Lower leg skin (tissue), 4 donors: ENCODE measurements at places on chromosomes 6 and 20.

- no peak for DNase-seq
Measured at GRCh38 chr6:27375613-27376079, 12.9 kb upstream of the ZNF391 start.

GRCh38 chr20:33209789-33210188, 7.4 kb upstream of the BPIFA3 start:
- DNase-seq: no peak

- DNase-seq: no peak
Measured at GRCh38 chr20:18404172-18404571, 62.7 kb downstream of the DZANK1 start.

DNA sequence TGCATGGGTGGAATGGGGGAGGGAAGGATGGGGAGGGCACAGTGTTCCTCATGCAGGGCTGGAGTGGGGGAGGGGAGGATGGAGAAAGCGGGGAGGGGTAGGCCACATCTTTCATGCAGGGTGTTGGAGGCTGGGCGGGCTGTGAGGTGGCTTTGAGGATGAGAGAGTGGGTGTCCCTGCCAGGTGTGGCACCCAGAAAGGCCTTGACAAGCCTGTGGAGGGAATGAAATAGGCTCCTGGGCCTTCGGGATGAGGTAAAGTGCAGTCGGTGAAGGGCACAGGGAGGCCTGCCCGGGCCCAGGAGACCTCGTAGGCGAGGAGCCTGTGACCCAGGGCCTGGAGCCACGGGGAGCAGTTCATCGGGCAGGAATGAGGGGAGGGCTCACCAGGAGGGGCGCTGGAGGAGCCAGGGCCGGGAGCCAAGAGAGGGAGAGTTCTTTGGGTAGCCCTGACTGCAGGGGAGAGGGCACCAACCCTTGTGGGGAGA, 7.6 kb downstream of the CEBPB start:
- no peak for DNase-seq

- DNase-seq: no peak
Measured at GRCh38 chr6:53984163-53984562, 127.1 kb upstream of the MLIP start.

DNA sequence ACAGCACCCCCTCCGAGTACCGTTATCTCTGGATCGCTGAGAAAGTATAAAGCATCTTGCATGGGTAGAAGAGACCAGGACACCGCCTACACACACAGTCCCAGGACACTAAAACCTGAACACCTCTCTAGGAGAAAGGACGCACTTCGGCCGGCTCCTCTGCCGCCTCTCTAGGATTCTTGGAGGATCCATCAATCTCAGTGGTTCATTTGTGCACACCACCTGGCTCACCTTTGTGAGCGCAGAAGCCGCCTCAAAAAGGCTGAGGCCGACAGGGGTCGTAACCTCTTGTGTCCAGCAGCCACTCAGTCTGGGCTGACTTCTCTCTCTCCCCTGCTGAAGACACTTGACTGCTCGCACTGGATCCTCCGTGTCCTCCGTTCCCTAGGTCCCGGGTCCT, 13.5 kb downstream of the ZSCAN23 start:
- DNase-seq: no peak

GRCh38 chr6:154134471-154135147, 95.6 kb downstream of the OPRM1 start:
- DNase-seq: no peak

DNA sequence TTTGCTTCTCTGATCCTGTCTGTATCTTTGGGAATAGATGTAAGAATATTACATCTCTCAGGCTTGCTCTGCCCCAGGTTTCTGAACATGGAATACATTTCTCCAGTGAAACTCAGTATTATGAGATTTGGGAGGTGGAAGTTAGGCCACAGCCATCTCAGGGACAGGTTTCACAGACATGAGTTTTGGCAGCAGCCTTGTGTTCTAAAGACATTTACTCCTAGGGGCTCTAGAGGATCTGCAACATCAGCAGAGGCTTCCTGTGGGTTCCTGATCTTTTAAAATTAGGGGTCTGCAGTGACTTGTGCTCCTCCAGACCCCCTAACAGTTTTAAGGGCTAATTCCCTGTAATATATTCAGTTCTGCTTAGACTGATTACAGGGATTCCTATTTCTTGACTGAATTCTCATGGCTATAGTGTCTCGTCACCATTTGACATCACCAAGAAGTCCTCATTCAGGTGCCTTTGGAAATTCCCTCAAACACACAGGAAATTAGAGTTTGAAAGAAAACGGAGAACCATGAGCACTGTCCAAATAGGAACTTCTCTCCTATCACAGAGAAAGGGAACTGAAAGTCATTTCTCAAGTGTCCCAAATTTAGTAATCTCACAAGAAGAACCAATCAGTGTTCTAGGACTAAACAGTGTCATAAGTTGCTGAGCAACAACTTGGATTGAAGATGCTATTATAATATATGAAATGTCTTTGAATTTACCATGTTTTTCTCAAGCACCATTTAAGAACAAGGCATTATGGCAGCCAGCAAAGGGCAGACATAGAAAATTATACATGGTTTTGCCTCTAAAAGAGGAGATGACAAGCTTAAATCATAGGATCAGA, 2.5 kb upstream of the HLA-DRA start:
- no peak for DNase-seq

DNA sequence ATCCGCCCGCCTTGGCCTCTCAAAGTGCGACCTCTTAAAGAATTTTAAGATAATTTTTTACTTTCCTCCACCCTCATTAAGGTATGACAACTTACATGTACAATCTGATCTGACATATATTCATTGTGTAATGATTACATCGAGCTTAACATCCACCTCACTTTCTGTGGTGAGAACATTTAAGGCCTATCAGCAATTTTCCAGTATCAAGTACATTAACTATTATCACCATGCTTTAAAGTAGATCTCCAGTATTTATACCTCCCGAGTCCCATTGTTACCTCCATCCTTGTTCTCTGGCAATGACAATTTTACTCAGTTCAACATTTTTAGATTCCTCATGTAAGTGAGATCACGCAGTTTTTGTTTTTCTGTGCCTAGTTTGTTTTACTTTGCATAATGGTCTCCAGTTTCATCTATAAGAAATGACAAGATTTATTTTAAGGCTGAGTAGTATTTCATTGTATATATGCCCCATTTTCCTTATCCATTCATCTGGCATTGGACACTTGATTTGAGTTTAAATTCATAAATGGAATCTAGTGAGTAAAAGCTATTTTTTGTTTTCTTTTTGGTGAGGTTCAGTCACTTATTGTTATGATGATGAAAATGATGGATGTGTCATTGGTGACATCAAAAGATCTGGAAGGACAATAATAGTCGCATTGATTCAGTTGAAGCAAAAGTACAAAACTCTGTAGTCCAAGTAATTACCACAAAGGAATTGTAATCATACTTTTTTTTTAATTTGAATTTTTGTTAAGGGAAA, 87.0 kb downstream of the OR2B2 start:
- no peak for DNase-seq

DNA sequence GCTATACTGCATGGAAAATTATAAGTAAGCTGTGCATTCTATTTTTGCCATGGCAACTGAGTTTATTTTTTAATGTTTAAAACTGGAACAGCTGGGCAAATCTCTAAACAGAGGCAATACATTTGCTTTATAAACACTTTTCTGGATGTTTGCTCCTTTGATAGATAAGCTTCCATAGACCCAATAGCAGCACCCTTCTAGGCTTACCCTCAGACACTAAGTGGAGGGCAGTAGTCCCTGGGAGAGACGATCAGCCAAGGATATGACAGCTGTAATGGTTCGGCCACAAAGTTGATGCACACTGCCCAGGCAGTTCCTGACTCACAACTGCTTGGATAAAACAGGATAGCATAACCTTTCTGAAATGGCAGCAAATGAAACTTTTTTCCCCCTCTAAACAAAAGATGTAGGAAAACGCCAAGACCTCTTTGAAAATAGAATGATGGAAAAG, 8.5 kb upstream of the MRPS10 start:
- no peak for DNase-seq

- no peak for DNase-seq
Measured at GRCh38 chr6:26129656-26130055, 42.4 kb downstream of the HFE start.

DNA sequence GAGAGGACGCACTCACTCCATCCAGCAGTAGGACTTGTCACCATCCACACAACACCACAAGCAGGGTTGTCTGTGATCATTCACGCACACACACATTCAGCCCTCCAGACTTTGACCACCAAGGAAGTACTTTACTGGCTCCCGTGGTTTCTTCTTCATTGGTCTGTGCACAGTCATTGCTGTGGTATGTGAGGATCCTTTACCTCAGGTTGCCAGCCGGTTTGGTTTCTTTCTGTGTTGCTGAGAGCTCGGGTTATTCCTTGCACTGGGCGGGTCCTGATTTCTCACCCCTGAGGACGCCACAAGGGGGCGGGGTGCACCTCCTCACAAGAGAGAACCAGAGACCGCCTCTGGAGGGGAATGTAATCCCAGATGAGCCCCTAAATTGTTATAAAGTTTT, 11.2 kb downstream of the SLC35A1 start:
- DNase-seq: no peak

DNA sequence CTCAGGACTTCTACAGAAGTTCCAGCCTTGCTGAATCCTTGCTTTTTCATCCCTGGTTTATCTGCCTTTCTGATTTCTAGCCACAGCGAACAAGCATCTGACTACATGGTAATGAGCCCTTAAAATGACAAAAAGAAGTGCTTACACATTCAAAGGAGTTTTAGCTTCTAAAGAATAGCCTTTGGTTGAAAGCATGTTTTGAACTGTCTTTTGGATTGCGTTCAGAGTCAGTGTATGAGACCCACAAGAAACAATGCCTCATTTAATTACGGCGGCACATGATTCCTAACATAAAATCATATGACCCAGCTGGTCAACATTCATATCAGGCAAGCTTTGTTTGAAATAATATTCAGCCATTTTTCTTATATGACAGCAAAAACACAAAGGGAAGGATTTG, 784.2 kb downstream of the KIF16B start:
- DNase-seq: no peak

- DNase-seq: no peak
Measured at GRCh38 chr20:50876063-50876685, 55.1 kb downstream of the ADNP start.

- DNase-seq: no peak
Measured at GRCh38 chr6:854406-855118, 161.6 kb upstream of the EXOC2 start.

DNA sequence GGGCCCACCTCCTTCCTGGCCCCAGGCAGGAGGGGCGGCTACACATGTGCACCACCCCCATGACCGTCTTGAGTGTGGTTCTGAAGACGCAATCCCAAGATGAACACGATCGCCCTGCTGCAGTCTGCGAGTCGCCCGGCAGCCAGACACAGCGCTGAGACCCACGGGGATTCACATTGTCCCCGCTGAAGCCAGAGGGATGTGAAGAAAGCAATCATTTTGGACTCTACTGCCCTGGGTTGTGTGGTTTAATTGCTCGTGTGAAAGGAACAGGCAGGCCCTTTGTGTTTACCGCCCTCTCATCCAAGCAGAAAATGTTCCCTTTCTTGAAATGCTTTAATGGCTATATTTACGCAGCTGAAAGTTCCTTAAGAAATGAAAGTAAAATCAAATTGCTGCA, 279.5 kb downstream of the TAF4 start:
- no peak for DNase-seq

GRCh38 chr6:20978151-20978614, 443.9 kb downstream of the CDKAL1 start:
- DNase-seq: no peak

DNA sequence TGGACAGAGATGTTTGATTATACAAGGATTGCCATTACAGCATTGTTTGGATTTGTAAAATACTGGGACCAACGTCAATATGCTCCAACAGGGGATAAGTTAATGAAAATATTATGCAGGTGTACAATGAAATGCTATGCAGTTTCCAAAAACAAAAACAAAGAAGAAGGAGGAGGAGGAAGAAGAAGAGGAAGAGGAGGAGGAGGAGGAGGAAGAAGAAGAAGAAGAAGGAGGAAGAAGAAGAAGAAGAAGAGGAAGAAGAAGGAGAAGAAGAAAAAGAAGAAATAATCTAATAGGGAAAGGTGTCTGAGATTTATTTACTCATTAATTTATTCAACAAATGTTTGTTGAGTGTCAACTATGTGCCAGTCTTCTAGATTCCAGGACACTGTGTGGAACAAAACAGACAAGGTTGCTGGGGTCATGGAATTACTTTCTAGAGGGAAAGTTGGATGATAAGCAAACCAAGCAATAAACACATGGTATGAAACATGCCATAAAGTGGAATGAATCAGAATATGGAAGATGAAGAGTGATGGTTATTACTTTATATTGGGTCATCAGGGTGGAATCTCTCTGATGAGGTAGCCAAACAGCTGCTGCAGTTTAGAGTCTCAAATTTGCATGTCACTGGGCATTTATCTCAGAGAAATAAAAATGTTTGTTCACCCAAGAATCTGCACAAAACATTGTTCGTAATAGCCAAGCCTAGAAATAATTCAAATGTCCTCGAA, 6.3 kb upstream of the TRIM27 start:
- no peak for DNase-seq

- DNase-seq: no peak
Measured at GRCh38 chr6:35014786-35015185, 125.7 kb downstream of the ANKS1A start.

GRCh38 chr6:44933108-44933507, 395.0 kb upstream of the RUNX2 start:
- DNase-seq: no peak

GRCh38 chr6:24659561-24659960, 7.1 kb downstream of the TDP2 start:
- no peak for DNase-seq

GRCh38 chr6:146814148-146814750, 215.5 kb downstream of the ADGB start:
- no peak for DNase-seq

GRCh38 chr20:15603506-15603905, 969.7 kb downstream of the KIF16B start:
- no peak for DNase-seq

- DNase-seq: no peak
Measured at GRCh38 chr20:3563133-3563532, 92.3 kb downstream of the ATRN start.

- DNase-seq: no peak
Measured at GRCh38 chr6:116008470-116009243, 52.0 kb downstream of the FRK start.

- DNase-seq: no peak
Measured at GRCh38 chr6:39225946-39226437, 3.3 kb downstream of the KCNK5 start.

GRCh38 chr20:35091816-35092523, 637 bp downstream of the TRPC4AP start:
- DNase-seq: no peak

GRCh38 chr6:115668781-115669180, 391.9 kb downstream of the FRK start:
- DNase-seq: no peak

- peak; percentile 94 for DNase-seq
Measured at GRCh38 chr20:33812152-33812849, 1.2 kb downstream of the CHMP4B start.

- no peak for DNase-seq
Measured at GRCh38 chr6:98946879-98947410, 801 bp downstream of the FBXL4 start.

GRCh38 chr6:128724738-128725137, 158.2 kb upstream of the LAMA2 start:
- DNase-seq: no peak

- no peak for DNase-seq
Measured at GRCh38 chr6:33861722-33862121, 57.9 kb upstream of the MLN start.

- DNase-seq: no peak
Measured at GRCh38 chr6:133954657-133955576, 1.9 kb downstream of the TBPL1 start.

- DNase-seq: no peak
Measured at GRCh38 chr6:156379392-156380289, 397.5 kb upstream of the ARID1B start.
